ENCODE measurements at places on chromosomes 2 and 18.

DNA sequence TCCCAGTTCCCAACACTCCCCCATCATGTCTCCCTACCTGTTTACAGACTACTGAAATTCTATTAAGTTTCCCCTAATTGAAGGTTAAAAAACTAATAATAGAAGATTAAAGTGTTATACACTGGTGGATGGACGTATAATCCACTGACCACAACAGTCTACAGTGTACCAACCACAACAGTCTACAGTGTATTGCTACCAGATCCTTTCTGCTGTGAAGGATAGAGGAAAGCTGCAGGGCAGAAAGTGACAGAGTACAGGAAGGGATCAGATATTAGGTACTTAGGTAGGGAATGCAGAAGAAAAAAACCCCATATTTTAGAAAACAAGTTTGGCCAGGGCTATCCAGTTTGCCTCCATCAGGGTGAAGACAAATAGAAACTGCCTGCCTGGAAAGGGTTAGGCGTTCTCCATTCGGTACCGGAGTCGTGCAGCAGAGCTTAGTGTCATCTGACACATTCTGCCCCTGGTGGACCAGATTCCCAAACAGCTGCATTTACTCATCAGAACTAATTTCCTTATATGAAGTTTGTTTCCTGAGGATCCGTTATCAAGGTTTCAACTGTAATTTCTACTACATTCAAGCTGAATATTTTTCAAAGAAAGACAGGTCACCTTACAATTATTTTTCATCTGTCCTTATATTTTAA is 49.9 kb downstream of the KLF7 start:
- no peak for DNase-seq

- DNase-seq, result no peak
Observed at GRCh38 chr2:104415284-104415683, 438.6 kb upstream of the POU3F3 start.

GRCh38 chr18:25465152-25465732 is 113.3 kb upstream of the ZNF521 start:
- no peak for DNase-seq

DNA sequence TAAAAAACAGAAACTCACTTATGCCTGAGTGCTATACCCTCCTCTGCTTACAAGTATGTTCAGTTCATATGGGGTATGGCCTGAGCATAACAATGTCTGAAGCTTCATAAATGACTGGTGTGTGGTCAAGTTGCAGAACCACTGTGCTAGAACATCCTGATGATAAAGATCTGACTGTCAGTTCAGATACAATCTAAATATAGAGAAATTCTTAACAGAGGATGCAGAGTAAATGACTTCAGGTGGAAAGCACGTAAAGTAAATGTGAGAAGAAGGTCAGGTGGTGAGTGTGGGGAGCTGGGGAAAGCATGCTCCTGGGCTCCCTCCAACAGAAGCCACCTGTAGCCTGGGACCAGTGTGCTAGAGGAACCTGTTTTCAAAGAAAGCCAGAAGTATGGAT is 926.2 kb downstream of the TSN start:
- no peak for DNase-seq

DNA sequence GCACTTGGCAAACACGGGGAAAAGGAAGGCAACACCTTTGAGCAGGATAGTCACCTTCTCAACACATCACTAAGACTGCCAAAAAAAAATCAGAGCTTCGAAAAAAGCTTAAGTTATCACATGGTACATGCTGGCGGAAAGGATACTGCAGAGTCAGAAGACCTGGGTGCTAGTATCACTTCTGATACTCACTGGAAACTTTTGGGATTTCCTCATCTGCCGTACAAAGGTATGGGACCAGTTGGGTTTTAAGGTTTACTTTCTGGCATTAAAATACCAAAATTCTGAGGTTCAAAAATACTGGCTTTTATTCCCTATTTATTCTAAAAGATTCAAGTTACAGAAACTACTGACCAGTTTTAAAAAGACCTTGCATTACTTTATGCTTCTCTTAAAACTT is 2.9 kb downstream of the SUCLG1 start:
- no peak for DNase-seq

- DNase-seq, result no peak
Observed at GRCh38 chr2:217520356-217521010, 482.3 kb downstream of the TNS1 start.

- no peak for DNase-seq
Observed at GRCh38 chr2:100072503-100072902, 69.9 kb downstream of the AFF3 start.

GRCh38 chr2:45986509-45986908 is 310.7 kb upstream of the EPAS1 start:
- no peak for DNase-seq

Measured in AG04449 (cell line).